GM23338 (cell line): ENCODE measurements at places on chromosomes 2 and 18. TPM values are rescaled to one million over a fixed set of nuclear protein-coding genes. Genes with fewer than 3 reads are reported as not detected.

MCFD2 gene
- 55.1 and 62.0 TPM in 2 replicates for total RNA-seq

PCARE gene
- not detected in 2 replicates for total RNA-seq

DNA sequence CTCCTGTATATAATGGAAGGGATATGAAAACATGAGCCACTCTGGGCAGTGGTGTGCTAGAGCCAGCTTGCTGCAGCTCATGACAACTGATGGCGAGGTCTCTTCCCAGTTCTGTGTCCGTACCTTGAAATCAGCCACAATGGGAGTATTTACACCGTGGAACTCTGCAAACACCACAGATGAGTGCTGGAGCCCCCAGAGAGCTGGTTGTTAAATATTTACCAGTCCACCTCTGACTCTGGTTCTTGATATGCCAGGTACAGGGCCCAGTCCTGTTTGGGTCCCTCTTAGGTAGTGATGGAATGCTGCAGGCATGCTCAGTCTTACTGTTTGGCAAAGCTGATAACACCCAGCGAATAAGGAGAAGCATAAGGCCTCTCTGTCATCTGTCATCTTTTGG lies 116.1 kb upstream of the GLI2 start:
- no peaks in the 10 kb centered on the region for H3K36me3 ChIP-seq
- no peak overlapping the region for H3K4me3 ChIP-seq
- no peak for DNase-seq

DNA sequence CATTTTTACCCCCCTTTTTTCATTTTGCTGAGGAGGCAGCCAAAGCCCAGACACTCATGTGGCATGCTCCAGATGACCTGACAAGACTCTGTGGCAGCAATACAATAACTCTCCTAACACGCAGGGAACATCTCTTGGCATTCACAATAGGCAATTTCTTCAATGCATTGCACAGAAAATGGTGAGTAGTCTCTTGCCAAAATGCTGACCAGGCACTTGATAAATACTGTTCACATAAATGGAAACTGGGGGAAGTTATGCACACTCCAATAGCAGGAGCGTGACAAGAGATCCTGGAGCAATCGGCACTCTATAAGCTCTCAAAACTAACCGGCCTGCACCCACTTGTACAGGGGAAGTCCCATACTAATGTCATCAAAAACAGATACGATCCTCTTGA lies 66.3 kb downstream of the NBAS start:
- H3K27ac ChIP-seq = no peak overlapping the region
- DNase-seq = no peak
- H3K4me3 ChIP-seq = no peak overlapping the region
- H3K36me3 ChIP-seq = peaks cover 5% of the 10 kb centered on the region; the same call in 1 of the 2 replicates
- H3K27me3 ChIP-seq = no peaks in the 10 kb centered on the region
- H3K4me1 ChIP-seq = no peaks in the 10 kb centered on the region

GRCh38 chr2:241256168-241256545 lies 59.3 kb downstream of the HDLBP start:
- no peak overlapping the region for H3K27ac ChIP-seq
- peaks cover 67% of the 10 kb centered on the region for H3K36me3 ChIP-seq
- H3K27me3 ChIP-seq = no peaks in the 10 kb centered on the region
- no peaks in the 10 kb centered on the region for H3K4me1 ChIP-seq

DNA sequence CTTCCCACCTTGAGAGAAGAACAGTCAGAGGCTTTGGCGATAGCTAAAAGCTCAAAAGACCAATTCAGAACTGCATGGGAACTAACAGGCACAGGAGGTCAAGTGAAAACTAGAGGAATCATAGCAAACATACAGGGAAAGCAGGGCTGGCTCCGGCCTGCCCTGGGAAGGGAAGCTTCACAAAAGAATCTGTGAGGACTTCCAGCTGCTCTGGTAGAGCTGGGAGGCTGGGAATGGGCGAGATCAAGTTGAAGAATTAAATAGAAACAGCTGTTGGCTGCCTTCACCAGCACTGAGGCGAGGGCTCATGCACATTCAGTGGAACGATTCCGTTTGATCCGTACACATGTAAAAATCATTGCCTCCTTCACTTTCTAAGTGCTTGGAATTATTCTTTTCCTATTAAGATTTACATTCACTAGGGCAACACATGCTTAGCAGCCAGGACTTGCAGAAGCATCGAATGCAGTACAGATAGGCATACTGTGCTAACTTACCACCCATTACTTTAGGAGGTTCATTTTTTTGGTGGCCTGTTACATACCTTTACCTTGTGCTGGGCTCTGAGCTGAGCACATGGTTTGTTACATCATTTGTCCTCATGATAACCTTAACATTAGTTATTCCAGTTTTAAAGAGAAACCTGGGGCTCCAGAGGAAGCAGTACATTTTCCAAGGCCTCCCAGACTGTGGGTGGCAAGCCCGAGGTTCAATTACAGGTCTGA lies 125.4 kb upstream of the RNF152 start:
- no peak overlapping the region for H3K27ac ChIP-seq
- no peaks in the 10 kb centered on the region for H3K4me1 ChIP-seq
- H3K27me3 ChIP-seq = no peaks in the 10 kb centered on the region
- no peak overlapping the region for H3K4me3 ChIP-seq
- no peaks in the 10 kb centered on the region for H3K36me3 ChIP-seq

- peaks cover 35% of the 10 kb centered on the region for H3K4me1 ChIP-seq
- no peak overlapping the region for H3K27ac ChIP-seq
- H3K27me3 ChIP-seq = no peaks in the 10 kb centered on the region
These were observed 70.5 kb downstream of the CLHC1 start for GRCh38 chr2:55161295-55162210.
